ENCODE measurements at places on chromosomes 1 and 21.

- no peak for DNase-seq
Observed at GRCh38 chr1:53413175-53414001, 45.8 kb upstream of the DMRTB1 start.

- peak; percentile 73 for DNase-seq
Observed at GRCh38 chr1:226061841-226062557, 517 bp upstream of the H3-3A start.

- DNase-seq = no peak
Observed at GRCh38 chr1:14783592-14783886, 185.1 kb downstream of the KAZN start.

- no peak for DNase-seq
Observed at GRCh38 chr1:208234721-208235120, 9.5 kb downstream of the PLXNA2 start.

DNA sequence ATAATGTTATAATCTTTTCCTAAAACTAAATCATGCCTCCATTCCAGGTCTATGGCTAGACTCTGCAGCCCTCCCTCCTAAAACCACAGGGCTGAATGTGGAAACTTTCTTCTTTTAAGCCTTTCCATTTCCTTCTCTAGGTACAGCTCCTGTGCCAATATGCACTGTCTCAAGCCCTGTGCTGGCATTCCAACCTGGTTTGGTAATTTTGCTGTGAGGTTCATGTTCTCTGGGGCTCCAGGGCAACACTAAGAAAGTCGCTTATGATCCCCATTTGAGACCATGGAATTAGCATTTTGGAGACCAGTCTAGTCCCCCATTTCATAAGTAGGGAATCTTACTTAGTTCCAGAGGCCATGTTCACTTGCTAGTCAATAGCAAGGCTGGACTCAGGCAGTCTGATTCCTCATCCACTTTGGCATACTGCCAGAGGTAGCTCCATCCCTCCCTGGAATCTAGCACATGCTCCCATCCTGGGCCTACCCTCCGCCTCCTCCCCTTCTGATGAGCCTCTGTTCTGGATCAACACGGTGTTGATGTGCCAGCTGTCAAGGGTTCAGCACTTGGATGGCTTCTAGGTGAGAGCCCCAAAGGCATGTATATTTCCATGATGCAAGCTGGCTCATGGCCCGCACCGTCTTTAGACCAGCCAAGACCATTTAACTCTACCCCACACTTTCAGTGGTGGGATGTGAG, 36.5 kb downstream of the ZMYND12 start:
- no peak for DNase-seq

- DNase-seq = no peak
Observed at GRCh38 chr1:172357753-172358385, 62.6 kb upstream of the C1orf105 start.

DNA sequence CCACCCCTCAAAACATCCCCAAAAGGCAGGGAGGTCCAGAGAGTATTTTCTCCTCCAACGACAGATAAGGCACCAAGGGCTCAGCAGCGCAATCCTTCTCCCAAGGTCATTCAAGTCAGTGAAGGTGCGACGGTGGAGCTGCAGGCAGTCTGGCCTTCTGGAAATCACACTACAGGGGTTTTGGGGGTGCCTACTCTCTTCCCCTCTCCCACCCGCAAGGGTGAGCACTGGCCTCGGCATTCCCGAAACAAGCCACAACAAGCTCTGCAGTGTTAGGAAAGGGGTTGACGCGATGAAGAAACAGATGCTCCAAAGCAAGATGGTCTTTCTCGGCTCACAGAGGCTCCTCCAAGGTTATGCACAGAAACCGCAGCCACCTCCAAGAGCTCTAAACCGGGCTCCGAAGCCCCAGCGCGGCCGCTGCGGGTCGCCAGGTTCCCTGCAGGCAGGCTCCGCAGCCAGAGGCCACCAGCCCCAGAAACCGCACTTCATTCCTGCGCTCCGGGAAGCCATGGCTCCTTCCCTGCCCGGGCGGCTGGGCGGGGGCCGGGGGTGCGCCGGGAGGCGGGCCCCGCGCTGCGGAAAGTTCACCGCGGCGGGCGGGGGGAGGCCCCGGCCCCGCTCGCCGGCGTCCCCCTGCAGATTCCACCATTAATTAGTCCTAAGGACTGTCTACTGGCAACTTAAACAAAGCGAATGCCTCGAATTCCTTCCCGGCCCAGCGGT, 1.1 kb downstream of the LUZP1 start:
- DNase-seq = no peak

DNA sequence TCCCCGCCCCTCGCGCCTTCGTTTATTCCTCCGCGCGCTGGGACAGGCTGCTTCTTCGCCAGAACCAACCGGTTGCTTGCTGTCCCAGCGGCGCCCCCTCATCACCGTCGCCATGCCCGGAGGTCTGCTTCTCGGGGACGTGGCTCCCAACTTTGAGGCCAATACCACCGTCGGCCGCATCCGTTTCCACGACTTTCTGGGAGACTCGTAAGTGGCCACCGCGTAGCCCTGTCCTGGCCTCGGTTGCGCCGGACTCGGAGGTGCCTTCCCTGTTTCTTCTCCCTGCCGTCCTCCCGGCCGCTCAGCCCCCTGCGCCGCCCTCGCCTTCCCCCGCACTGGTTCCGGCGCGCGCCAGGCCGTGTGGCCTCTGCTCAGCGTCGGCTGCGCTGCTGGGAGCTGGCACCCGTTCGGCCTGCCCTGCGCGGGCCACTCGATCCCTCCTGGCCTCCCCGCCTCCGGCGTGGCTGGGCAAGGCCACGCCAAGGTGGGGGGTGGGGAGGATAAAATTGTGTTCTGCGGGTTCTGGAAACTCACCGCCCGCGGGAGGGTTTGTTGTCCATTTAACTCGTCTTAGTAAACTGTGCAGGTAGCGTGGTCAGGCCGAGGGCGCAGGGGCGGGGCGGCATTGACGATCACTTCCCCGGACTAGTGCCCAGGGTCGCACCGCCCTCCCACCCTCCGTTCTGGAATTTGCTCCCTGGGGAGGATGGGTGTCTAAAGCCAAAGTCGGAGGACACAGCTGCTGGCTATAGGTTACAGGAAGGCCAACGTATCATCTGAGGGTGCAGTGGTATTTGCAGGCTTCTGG, at the start of gene PRDX6:
PRDX6 (plus strand) TSS at position 50 of the 808 bp plus-strand sequence; CDS start at position 113, 63 bp downstream.
- peak; percentile 35 for DNase-seq

DNA sequence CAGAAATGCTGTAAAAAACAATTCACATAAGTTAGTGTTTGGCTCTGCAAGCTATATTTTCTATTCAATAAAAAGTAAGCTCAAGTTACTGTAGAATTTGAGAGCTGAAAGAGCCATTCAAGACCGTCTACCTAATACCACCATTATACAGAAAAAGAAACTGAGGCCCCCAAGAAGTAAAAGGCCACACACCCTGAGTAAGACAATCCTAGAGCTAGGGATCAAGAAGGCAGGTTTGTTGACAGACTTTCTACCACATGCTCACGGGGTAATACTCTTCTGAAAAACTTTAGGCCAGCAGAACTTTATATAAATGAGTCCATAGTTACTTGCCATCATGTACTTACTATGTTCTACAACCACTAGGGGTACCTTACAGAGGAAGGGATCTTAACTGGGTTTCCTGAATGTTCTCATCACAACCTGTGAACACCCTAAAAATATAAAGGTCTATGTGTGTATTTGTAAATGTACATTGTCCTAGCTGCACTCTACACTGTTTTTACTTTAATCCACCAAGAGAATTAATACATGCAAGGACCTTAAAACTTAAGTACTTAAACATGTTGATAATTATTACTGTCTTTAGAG, 2.7 kb downstream of the PSMG1 start:
- DNase-seq = no peak

DNA sequence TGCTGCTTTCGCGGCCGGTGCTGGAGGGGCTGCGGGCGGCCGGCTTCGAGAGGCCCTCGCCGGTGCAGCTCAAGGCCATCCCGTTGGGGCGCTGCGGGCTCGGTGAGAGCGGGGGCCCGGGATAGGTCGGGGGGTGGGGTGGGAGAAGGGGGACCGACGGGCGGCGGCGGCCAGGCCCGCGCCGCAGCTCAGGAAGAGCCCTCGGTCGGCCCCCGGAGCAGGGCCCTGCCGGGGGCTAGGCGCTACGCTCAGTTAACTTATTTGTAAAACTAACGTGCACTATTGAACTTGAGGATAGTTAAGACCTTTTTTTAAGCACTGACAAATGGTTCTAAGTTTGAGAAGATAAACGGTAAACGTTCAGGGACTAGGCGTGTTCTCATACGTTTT, 418 bp downstream of the DDX20 start:
- no peak for DNase-seq

DNA sequence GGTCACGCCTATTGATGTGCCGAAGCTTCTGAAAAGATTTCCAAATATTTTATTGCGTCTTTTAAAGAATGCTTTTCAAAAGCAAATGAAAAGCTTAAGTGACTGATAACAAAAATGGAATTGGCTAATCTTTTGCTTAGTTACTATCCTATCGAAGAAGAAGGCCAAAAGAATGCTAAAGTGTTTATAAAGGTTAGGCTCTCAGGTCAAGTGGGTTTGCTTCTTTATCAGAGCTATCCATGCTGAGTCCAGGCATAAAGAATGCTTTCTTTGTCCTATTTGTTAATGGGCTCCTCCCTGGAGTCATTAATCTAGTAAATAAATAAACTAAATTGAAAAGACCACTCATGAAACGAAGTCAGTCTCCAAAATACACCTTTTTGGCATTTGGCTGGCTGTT, 133.4 kb upstream of the LYPLAL1 start:
- DNase-seq = no peak

- no peak for DNase-seq
Observed at GRCh38 chr1:177410179-177410766, 239.5 kb downstream of the BRINP2 start.

DNA sequence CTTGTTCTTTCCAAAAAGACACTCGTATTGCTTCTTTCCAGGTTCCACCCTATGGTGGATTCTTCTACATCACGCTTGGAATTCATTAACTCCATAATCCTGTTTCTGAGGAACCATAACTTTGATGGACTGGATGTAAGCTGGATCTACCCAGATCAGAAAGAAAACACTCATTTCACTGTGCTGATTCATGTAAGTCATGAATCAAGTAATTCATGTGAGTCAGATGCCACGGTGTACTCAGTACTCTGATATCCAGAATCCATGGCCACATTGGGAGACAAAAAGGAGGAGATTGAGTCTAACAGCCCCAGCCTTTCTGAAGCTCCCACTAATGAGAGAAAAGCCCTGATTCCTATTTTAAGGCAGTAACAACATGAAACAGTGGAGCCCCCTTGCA, 7.4 kb downstream of the CHI3L2 start:
- DNase-seq = no peak

- DNase-seq = no peak
Observed at GRCh38 chr1:193408782-193409293, 222.4 kb upstream of the B3GALT2 start.

GRCh38 chr21:39258207-39258606, 55.2 kb downstream of the BRWD1 start:
- peak; percentile 56 for DNase-seq

DNA sequence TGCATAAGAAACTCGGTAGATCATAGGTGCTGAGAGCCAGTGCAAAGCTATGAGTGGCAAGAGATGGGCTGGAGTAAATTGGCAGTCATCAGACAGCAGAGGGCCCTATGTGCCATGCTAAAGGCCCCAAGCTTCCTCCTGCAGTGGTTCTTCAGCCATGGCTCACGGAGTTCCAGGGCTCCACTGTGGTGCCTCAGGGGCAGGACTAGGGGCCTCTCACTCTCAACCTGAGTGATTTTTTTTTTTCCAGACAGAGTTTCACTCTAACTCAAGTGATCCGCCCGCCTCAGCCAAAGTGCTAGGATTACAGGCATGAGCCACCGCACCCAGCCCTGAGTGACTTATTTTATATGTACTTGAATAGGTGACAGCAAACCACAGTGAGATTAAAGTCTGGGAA, 10.4 kb upstream of the GJA8 start:
- no peak for DNase-seq

- no peak for DNase-seq
Observed at GRCh38 chr1:205709059-205709398, 28.7 kb upstream of the SLC45A3 start.

GRCh38 chr1:173445164-173445563, 32.0 kb upstream of the PRDX6 start:
- DNase-seq = no peak

- DNase-seq = no peak
Observed at GRCh38 chr1:173451981-173452380, 25.2 kb upstream of the PRDX6 start.

- no peak for DNase-seq
Observed at GRCh38 chr21:44524414-44525371, 15.3 kb downstream of the KRTAP10-1 start.

- DNase-seq = no peak
Observed at GRCh38 chr1:183263886-183264602, 78.0 kb downstream of the LAMC2 start.

GRCh38 chr1:111690306-111690617, 48.9 kb downstream of the INKA2 start:
- DNase-seq = peak; percentile 32

GRCh38 chr1:186775881-186776560, 52.7 kb upstream of the PLA2G4A start:
- no peak for DNase-seq

- DNase-seq = no peak
Observed at GRCh38 chr1:232016616-232017015, 390.0 kb downstream of the DISC1 start.

- DNase-seq = no peak
Observed at GRCh38 chr1:11874258-11874562, 15.5 kb upstream of the NPPB start.

GRCh38 chr1:68745011-68745410, 248.1 kb upstream of the DEPDC1 start:
- no peak for DNase-seq

GRCh38 chr21:38955495-38955894, 149.8 kb downstream of the ETS2 start:
- no peak for DNase-seq

- DNase-seq = no peak
Observed at GRCh38 chr1:233355841-233356704, 28.5 kb downstream of the MAP3K21 start.

DNA sequence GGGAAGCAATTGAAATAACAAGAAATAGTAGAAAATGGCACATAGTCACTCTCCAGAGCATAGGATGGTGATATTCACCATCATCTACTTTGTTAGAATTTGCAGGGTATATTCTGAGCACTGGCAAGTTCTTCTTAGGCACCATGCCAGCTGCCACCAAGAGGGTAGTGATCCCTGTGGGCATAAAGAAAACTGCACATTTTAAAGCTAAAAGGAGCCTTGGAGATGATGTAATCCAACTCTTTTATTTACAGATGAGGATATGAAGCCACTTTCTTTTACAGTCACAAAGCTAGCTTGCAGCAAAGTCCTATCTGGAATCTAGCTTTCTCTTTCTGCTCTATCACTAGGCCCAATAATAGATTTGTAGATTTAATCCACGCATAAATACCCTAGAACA, 69.0 kb downstream of the PTGER3 start:
- peak; percentile 20 for DNase-seq

DNA sequence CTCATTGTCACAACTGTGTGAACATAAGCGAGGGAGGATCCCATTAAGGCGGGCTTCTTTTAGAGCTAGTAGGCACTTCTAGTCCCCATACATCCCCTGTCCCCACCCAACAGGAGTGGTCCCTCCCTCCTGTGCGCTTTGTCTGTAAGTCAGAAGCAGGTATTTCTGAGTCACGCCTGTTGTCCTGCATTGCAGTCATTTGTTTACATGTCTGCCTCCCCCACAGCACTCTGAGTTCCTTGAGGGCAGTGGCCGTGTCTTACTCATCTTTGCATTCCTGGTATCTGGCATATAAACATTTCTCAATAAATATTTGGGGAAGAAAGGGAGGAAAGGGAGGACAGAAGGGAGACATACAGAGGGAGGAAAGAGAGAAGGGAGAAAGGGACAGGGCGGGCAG, 40.3 kb downstream of the PLEKHA6 start:
- DNase-seq = no peak

All from COR-L47 (cell line).